Suppressor macrophage treated with lipopolysaccharide for 1 hour (primary cell): ENCODE measurements at places on chromosomes 16 and 17.

DNA sequence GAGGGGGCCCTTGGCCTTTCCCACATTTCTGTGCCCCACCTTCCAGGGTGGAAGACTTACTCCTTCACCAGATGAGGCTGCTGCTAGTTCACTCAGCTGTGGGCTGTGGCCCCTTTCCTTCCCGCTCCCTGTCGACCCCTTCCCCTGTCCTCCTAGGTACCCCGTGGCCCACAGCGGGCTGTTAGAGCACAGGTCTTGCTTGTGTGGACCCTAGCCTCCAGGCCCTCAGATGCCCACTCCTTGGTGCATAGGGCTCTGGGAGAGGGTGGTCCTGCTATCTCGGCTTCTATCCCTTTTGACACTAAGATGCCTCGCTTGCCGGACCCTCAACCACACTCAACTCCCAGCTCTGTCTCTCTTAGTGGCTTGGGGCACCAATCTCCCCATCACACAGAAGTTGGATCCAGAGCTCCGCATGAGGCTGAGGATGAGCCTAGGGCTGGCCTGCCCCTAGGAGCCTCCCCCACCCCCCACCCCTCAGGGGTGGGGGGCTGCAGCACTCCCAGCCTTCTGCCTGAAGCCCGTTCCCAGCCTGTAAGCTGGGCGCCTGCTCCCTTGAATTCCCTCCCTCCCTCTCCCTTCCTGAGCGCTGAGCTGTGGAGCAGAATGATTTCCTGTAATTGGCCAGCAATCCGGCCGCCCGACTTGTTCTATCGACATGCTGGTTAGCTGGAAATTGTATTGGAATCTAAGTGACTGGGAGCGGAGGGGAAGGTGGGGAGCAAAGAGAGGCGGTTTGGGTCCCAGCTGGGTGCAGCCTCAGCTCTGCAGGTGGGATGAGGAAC is 30.9 kb downstream of the DCAKD start:
- no peak for DNase-seq

DNA sequence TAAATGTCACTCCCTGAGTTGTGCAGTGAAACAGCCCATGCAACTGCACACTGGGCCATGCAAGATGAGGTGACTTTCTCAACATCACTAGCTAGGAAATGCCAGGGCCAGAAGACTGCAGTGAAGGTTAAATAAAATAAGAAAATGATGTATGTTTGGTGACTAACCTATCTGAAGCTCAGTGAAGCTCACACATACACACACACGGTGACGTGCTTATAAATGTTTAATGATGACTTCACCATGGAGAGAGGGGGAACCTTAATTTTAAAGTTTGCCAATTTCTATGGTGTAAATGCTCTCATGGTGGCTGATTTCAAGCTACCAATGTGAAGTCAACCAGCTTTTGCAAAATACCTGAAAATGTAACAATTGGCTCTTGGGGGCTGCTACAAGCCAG is 166.4 kb downstream of the MAF start:
- DNase-seq, result no peak

GRCh38 chr16:81885976-81886586 is 107.0 kb downstream of the PLCG2 start:
- peak; percentile 56 for DNase-seq

DNA sequence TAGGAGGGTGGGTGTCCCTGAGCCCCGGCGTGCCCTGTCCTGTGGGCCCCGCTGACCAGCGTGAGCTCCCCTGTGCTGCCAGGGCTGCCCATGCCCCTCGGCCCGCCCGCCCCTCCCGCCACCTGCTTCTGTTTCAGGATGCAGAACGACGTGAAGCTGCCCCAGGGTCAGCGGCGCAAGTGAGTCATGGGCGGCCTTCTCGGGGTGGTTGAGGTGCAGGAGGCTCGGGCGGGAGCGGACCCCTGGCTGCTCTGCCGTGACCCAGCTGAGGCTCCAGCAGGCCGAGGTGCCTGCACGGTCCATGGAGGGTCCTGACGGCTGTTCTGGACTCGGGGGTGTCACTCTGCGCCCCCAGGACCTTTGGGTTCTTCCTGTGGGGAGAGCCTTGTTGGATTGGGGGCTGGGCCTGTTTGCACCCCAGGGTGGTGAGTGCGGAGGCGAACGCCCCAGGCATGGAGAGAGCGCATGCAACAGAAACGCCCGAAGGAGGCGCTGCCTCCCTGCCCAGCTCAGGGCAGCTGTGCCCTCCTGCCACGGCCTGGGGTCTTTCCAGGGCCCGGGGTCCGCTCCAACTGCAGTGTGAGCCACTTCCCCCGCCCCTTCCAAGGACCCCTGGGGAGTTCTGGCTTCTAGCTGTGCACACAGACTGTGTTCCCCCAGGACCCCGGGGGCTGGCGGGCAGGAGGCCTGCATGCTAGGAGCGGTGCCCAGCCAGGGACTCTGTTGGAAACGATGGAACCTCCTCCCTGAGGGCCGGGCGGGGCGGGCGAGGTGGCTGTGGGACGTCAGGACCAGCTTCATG is 4.0 kb downstream of the SLC25A10 start:
- no peak for DNase-seq

GRCh38 chr17:31752584-31752983 is 106.5 kb downstream of the COPRS start:
- no peak for DNase-seq

DNA sequence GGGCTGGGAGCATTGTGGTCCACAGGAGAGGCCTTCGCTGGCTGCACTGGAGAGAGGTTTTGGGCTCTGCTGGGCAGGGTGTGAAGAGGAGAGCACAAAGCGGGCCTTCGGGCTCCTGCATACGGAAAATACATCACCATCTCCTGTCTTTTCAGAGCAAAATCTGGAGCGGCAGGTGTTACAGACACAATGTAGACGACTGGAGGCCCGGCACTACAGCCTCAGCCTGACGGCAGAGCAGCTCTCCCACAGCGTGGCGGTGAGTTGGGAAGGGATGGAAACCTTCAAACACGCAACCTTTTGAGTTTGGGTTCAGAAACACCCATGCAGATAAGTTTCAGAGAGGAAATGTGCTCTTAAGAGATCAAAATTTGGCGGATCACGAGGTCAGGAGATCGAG is 17.9 kb downstream of the GINS2 start:
- DNase-seq, result no peak
